Temporal lobe (tissue), 4 donors: ENCODE measurements at places on chromosomes 5 and 9. TPM values are rescaled to one million over a fixed set of nuclear protein-coding genes. Genes with fewer than 3 reads are reported as not detected.

Gene PRRT1B
- not detected for total RNA-seq

Gene BTNL9
- total RNA-seq = 2.2 TPM

Gene DMGDH
- 2.0 TPM for total RNA-seq

Gene KIF20A
- 2.2 TPM for total RNA-seq

Gene SPINK6
- total RNA-seq = not detected

Gene HAPLN1
- 9.6 TPM for total RNA-seq

Gene OSTF1
- 9.3 TPM for total RNA-seq

Gene PCDHGB1
- total RNA-seq = 6.9 TPM

Gene SLC46A2
- not detected for total RNA-seq

Gene CBY3
- total RNA-seq = not detected

Gene CENPK
- 5.4 TPM for total RNA-seq

Gene CNTNAP3
- 33.7 TPM for total RNA-seq

Gene TMEFF1
- total RNA-seq = 38.4 TPM

Gene RC3H2
- 95.1 TPM for total RNA-seq

Gene ZDHHC11B
- total RNA-seq = 3.9 TPM

Gene C9orf50
- not detected for total RNA-seq

Gene ANKRD18B
- total RNA-seq = 0.25 TPM

Gene LECT2
- total RNA-seq = not detected

Gene CCDC192
- 0.25 TPM for total RNA-seq

Gene LRRC26
- 0.49 TPM for total RNA-seq

Gene MZB1
- not detected for total RNA-seq

Gene FBP2
- total RNA-seq = not detected

Gene LHX3
- total RNA-seq = under 0.01 TPM

Gene FLT4
- total RNA-seq = 2.0 TPM

Gene INVS
- 18.4 TPM for total RNA-seq

Gene OBP2B
- not detected for total RNA-seq

Gene HAND1
- total RNA-seq = not detected

Gene TAF1L
- 0.25 TPM for total RNA-seq

Gene PRELID2
- total RNA-seq = 16.7 TPM

Gene ZNF483
- total RNA-seq = 28.8 TPM

Gene PAPPA
- under 0.01 TPM for total RNA-seq

Gene ANXA1
- 20.4 TPM for total RNA-seq

Gene RGS7BP
- total RNA-seq = 7.6 TPM

Gene ATOSB
- 14.8 TPM for total RNA-seq

Gene SUSD3
- total RNA-seq = 0.25 TPM

Gene IGIP
- total RNA-seq = 8.4 TPM

Gene AIF1L
- total RNA-seq = 14.0 TPM

Gene TAF9
- 56.1 TPM for total RNA-seq

Gene KIF4B
- 0.25 TPM for total RNA-seq

Gene COL5A1
- total RNA-seq = 4.9 TPM

Gene ACER2
- total RNA-seq = 7.1 TPM

Gene ACOT12
- total RNA-seq = 0.98 TPM

Gene PBX3
- total RNA-seq = 27.5 TPM

Gene LCN6
- not detected for total RNA-seq

Gene CFAP90
- total RNA-seq = 2.7 TPM

Gene PRR16
- 1.2 TPM for total RNA-seq

Gene GPR150
- 0.25 TPM for total RNA-seq
